Osteocyte (in vitro differentiated cells): ENCODE measurements at places on chromosomes 12 and 14.

- DNase-seq = no peak
Observed at GRCh38 chr12:14562279-14562678, 5.4 kb downstream of the PLBD1 start.

DNA sequence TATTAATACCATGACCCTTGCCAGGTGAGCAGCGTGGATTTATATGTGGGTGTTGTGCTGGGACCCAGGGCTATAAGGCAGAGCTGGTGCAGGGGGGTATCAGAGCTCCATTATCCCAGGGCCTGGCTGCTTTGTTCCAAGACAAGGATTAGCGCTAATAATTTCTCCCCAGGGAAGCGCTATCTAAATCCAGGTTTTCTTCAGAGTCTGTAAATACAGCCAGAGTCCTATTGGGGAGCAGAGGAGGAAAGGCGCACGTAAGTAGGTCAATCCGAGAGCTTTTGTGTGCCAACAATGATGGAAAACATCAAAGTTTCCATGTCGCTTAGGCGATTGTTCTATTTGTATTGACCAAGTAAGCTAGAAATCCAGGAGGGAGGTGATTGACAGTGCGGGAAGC, 1009.7 kb downstream of the VRK1 start:
- DNase-seq = no peak

DNA sequence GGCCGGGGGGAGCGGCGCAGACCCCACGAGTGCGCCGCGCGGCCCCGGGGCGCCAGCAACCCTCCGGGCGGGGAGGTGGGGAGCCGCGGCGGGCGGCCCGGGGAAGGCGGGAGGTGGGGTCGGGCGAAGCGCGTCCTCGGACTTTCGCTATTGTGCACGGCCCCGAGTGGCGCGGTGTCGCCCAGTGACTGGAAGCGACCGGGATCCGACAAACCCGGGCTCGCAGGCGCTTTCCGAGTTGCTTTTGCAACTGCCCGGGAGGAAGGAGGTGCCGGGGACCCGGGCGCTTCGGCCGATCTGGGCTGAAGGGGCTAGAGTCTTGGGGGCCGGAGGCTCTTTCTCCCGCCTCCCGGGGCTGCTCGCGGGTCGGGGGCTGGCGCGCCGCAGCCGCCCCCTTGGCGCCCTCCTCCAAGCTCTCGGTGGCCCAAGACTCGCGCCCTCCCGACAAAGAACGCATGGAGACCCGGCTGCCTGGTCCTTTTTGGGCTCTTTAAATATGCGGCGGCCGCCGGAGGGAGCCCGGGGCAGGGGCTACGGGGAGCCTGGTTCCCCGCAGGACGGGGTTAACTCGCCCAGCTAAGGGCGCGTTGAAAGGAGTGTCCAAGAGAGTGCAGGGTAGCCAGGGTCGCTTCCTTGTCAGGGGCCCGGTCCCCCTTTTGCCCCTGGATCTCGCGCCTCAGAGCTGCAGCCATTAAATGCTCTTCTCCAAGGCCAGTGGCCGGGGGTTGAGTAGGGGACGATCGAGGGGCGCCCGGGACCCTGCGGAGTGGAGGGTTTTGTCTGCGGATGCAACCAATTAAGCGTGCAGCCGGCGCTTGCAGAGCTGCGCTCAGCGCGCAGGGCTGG, 1.4 kb downstream of the HMGA2 start:
- peak; percentile 84 for DNase-seq

GRCh38 chr12:52646613-52647012, 5.4 kb downstream of the KRT2 start:
- peak; percentile 79 for DNase-seq

DNA sequence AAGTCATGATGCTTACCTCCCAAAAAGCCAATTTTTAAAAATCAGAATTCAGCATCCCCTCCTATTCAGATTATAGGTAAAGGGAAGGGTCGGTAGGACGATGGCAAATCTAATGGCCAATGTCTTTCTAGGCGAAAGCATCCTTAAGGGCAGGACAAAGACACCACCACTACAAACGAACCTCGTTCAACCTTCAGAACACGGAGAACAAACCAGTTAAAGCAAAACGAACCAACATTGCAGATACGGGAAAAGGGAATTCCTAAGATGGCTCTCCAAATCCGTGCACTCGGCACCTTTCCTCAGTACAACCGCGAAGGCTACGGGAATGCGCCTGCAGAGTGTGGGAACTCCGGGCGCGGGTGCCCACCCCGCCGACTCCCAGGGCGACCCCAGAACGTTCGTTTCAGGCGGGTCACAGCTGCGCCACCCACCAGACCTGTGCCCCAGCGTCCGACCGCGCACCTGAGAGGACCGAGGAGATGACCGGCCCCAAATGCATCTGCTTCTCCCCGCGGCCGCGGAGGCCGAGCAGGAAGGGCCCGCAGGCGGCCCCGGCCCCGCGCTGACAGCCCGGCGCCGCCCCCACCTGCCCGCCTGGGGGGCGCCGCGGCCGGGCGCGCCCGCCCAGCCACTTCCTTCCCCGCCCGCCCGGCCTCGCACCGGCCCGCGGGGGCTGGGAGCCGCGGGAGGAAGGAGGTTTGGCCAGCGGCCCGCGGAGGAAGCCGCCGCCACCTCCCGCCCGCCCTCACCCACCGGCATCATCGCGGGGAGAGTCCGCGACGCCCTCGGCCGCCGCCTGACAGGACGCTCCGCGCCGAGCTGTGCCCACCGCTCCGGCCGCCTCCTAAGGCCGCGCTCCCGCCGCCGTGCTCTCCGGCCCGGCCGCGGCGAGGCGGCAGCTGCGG, 578 bp downstream of the PPP1R13B start:
- DNase-seq = no peak

GRCh38 chr14:99420711-99421110, 59.9 kb downstream of the SETD3 start:
- no peak for DNase-seq

DNA sequence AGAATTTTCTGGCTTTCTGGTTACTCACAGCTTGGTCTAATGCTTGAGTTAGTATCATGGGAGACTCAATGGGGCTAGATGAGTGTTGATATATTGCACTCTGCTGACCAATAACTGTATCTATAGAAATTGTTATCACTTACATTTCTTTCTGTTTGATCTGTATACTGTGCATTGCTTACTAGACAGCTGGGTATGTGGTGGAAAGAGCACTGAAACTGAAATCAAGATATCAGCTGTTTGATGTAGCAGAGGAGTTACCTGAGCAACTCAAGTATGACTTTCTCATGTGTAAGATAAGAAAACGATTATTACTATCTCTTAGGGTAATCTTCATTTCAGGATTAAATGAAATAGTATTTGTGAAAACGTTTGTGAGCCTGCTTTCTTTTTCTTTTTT, 183.0 kb downstream of the SLC15A5 start:
- no peak for DNase-seq

DNA sequence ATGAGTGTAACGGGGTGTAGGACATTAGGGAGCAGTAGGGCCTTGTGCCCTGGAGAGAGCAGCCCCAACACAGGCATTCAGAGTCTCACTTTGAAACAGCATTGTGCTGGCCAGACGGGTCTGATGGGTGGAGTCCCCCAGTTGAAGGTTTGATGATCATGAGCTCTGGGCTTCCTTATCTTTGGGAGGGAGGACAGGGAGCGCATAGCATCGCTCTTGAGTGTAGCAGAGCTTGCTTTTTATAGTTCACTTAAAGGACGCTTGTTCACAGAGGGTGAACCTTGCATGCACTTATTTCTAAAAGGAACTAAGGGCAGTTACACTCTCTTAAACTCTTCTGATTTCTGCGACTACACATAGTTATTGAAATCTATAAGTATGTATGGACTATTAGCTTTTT, 10.6 kb downstream of the KCNK13 start:
- no peak for DNase-seq

- DNase-seq = no peak
Observed at GRCh38 chr12:8890313-8891085, 23.8 kb upstream of the PHC1 start.

DNA sequence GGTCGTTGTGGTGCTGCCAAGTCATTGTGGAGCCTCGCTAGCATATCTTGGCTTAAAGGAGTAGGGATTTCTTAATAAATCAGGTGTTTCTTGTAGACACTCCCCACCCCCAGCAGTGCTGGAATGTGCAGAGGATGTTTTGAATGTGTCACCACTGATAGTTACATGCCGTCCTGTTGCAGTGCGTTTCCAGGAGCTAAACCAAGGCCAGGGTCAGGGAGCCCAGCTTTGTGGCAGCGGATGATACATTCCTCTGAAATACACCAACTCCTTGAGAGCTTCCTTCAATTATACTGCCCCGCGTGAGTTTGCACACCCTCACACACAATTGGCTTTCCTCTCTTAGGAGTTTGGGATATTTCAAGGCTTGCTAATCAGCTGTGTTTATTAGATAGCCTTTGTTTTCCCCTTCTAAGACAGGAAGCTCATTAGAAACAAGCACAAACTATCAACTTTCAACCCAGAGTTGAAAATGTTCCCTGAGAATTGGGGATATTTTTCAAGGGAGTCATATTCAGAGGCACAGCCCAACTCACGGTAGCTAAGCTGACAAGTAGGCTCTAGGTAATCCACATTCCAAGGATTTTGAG, 154.9 kb downstream of the C12orf75 start:
- DNase-seq = no peak

- DNase-seq = no peak
Observed at GRCh38 chr12:26172946-26173552, 22.3 kb upstream of the SSPN start.

DNA sequence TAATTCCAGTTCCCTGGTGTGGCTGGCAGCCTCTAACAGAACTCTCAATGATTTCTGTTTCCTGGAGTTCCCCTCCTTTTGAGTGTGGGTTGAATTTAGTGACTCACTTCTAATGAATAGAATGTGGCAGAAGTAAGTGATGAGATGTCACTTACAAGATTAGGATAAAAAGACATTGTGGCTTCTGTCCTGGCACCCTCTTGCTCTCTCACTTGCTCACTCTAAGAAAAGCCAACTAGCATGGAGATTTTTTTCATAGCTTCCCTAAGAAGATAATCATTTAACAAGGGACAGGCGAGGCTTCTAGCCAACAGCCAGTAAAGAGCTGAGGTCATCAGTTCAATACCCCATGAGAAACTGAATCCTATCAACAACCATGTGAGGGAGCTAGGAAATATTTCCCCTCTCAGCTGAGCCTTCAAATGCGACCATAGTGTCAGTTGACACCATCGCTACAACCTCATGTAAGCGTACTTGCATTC, 156.7 kb downstream of the TMTC3 start:
- DNase-seq = no peak

- no peak for DNase-seq
Observed at GRCh38 chr14:22563987-22564386, 25.0 kb downstream of the DAD1 start.

DNA sequence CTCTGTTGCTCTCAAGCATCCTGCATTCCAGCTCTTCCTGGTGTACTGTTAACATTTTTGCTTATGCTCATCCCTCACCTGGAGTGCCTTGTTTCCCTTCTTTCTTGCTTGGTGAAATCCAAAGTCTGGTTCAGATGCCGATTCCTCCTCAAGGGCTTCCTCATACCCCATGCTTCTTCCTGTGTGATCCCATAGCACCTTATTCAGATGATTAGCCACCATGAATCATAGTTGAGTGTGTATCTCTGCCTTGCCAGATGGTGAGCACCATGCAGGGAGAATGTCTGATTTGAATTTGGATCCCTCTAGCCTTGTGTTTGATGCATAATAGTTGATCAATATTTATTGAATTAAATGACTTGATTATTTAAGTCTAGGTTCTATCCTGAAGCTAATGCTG, 39.4 kb upstream of the ANO4 start:
- no peak for DNase-seq

DNA sequence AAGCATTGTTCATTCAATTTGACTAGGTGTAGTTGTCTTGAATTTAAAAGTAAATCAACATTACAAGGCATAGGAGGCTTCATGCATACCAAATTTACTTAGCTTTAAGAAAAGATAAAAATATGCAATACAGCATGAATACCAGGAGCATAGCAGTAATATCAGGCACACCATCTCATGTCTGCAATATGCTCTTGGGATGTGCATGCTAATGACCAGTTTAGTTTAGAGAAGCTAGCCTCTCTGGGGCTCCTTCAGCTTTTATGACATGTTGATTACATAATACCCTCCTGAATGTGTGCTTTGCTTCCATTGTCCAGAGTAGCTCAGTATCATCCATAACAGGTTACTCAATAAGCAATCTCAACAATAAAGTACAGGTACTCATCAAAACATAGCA, 497.2 kb downstream of the FLRT2 start:
- DNase-seq = no peak

GRCh38 chr12:11651381-11651780, 1.9 kb downstream of the ETV6 start:
- no peak for DNase-seq

DNA sequence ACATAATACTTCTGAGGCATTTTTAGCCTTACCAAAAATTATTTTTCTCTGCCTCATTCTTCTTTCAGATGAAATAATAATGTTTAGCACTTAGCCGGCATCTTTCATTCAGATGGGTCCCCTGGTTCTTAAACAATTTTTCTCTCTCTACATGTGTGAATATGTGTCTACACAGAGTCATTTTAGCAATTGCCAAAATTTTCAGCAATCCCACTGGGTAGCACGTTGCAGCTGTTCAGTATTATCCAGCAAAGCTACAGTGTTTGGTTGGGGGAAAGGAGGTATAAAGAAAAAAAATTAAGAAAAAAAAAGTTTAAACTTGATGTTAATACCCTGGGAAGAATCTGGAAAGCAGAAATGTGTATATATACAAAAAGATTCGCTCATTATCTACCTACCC, 160.5 kb upstream of the TRHDE start:
- DNase-seq = no peak

GRCh38 chr12:24778486-24779304, 170.2 kb downstream of the BCAT1 start:
- DNase-seq = no peak

DNA sequence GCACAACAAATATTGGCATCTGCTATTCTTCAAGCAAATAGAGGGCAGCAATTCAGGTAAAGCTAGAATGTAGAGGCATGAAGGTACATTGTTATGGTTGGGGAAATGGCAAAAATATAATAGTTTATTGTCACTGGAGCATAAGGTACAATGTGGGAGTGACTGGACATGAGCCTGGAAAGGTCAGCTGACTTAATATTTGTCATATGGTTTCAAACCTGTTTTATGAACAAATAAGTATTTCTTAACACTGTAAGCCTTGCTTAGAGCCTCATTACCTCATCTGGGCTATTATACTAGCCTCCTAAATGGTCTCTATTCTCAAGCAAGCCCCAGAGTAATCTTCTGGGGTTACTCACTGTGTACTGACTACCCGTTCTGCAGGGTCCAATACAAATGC, 33.7 kb downstream of the FAM177A1 start:
- no peak for DNase-seq

DNA sequence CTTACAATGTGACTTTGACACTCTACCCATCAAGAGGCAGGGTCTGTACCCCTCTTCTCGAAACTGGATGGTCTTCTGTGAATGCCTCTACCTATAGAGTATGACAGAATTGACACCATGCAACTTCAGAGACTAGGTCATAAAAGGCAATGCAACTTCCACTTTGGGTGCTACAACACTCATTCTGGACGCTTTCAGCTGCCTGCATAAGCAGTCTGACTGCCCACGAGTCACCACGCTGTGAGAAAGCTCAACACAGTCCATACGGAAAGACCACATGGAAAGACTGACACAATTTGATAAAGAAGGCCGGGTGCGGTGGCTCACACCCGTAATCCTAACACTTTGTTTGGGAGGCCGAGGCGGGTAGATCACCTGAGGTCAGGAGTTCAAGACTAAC, 14.9 kb downstream of the SLC7A7 start:
- DNase-seq = no peak

GRCh38 chr14:68195126-68195525, 375.5 kb downstream of the RAD51B start:
- no peak for DNase-seq

GRCh38 chr12:24599736-24600135, 349.2 kb downstream of the BCAT1 start:
- DNase-seq = no peak
